Upper lobe of left lung (tissue), 6 donors: ENCODE measurements at places on chromosomes 4 and X. TPM values are rescaled to one million over a fixed set of nuclear protein-coding genes. Genes with fewer than 3 reads are reported as not detected.

Gene AKAP14
- 1.4 TPM for total RNA-seq

Gene SSR4
- 168 TPM for total RNA-seq

- H3K27me3 ChIP-seq, result no peaks in the 10 kb centered on the region
- no peak overlapping the region for H3K4me3 ChIP-seq
- peaks cover 4% of the 10 kb centered on the region for H3K4me1 ChIP-seq
- no peak overlapping the region for H3K27ac ChIP-seq
- no peak for DNase-seq
- no peaks in the 10 kb centered on the region for H3K36me3 ChIP-seq
Observed at GRCh38 chr4:123235431-123235830, 161.2 kb upstream of the SPRY1 start.

DNA sequence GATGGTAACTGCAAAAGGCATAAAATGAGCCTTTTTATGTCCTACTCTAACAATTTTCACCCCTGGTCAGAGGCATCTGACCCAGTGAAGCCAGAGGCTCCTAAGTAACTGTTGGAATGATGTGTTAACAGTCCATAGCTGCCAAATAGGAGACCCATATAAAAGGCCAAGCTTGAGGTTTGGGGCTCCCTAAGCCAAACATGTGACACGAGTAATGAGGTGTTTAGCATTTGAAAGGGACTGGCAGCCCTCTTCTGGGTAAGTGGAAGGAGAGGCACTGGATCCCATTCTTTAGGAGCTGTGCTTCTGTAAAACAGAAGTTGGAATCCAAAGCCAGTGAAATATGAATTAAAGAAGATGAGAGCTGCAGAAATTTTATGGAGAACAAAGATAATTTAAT is 100.6 kb upstream of the PNPLA4 start:
- H3K4me1 ChIP-seq, result no peaks in the 10 kb centered on the region
- H3K4me3 ChIP-seq, result no peak overlapping the region
- DNase-seq, result no peak
- H3K27ac ChIP-seq, result no peak overlapping the region
- H3K36me3 ChIP-seq, result no peaks in the 10 kb centered on the region

- no peaks in the 10 kb centered on the region for H3K27me3 ChIP-seq
- H3K27ac ChIP-seq, result no peak overlapping the region
- H3K4me3 ChIP-seq, result no peak overlapping the region
- DNase-seq, result no peak
- H3K36me3 ChIP-seq, result no peaks in the 10 kb centered on the region
Observed at GRCh38 chrX:135557344-135557743, 36.9 kb downstream of the INTS6L start.

DNA sequence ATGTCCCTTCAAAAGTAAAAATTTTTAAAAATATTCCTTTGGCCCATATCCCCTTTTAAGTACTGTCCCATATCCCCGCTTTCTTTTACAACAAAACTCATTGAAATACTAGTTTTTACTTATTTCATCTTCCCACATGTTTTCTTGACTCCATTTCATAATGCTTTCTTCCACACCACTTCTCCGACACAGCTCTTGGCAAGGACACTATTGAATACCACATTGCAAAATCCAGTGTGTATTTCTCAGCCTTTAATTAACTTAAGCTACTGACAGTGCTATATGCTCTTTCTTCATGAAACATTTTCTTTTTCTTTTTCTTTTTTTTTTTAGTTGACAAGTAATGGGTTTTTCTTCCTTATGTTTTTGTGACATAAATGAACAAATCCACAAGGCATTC is 28.8 kb downstream of the PRDM8 start:
- no peaks in the 10 kb centered on the region for H3K27me3 ChIP-seq
- H3K27ac ChIP-seq, result no peak overlapping the region
- DNase-seq, result no peak
- no peak overlapping the region for H3K4me3 ChIP-seq

Gene NUP62CL
- total RNA-seq, result 1.6 TPM

DNA sequence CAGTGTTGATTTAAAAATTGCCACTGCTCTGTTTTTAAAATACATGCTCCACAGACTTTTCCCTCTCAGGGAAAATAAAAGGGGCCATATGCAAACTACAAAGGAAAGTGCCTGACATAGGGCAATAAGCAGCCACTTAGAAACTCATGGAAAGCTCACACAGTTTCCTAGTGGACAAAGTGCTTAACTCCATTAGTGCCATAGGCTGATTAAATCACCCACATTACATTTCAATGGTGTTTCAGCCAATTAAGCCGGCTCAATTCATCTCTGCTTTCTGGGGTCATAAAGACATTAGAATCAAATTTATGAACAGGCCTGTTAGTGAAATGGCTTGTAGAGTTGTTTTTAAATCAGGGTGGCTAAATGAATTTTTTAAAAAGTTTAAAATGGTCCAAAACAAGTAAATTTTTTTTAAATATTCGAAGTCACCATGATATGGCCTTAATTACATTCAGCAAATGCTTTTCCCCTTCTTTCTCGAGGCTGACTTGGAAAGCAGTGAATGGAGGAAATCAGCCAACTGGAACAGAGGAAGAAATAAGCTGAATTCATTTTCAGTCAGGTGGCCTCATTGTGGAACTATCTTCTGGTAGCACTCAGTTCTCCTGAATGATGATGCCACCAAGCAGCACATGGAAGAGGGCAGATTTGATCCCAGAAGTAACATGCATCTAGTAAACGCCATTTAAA is 2305.1 kb upstream of the AGA start:
- no peaks in the 10 kb centered on the region for H3K36me3 ChIP-seq
- DNase-seq, result no peak
- H3K4me3 ChIP-seq, result no peak overlapping the region
- no peaks in the 10 kb centered on the region for H3K27me3 ChIP-seq
- no peaks in the 10 kb centered on the region for H3K4me1 ChIP-seq
- no peak overlapping the region for H3K27ac ChIP-seq

DNA sequence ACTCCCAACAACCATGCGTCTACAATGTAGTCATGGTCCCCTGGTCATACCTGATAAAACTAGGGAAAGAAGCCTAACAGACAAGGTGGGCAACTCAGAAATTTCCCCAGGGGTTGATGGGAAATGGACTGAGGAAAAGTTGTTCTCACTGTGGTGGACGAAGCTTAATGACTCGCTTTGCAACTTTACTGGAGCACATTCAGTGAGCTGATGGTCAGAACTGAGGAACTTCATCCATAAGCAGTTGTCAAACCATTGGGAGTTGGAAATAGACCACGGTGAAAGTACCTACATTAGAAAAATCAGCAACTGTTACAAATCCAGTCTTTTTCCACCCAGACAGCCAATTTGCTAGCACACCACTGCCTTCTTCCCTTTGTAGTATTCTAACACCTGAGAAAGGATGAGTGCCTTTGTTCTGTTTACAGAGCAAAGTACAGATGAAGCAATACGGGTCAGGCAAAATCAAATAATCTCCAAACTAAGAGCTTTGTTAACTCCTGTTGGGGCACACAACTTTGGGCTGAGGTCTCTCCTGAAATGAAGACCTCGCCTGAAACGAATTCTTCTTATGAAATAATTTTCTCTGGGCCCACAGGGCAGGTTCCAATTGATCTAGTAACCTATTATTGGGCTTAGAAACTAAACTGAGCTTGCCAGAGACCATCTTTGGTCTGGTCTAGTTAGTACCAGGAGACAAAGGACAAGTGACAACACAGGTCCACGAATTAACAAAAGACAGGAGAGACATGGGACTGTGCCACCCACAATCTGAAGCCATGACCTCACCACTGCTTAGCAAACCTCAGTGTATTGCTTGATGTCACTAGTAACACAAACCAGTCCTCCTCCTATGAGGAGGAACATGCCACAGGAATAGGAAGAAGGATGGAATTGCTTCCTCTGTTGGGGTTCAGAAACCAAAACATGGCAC is 58.9 kb upstream of the NFKB1 start:
- DNase-seq, result no peak
- no peaks in the 10 kb centered on the region for H3K36me3 ChIP-seq
- H3K4me3 ChIP-seq, result no peak overlapping the region
- H3K27ac ChIP-seq, result no peak overlapping the region
- no peaks in the 10 kb centered on the region for H3K27me3 ChIP-seq
- H3K4me1 ChIP-seq, result peaks cover 12% of the 10 kb centered on the region

GRCh38 chr4:80097400-80098177 is 24.6 kb upstream of the ANTXR2 start:
- no peak overlapping the region for H3K27ac ChIP-seq
- H3K4me1 ChIP-seq, result peaks cover 2% of the 10 kb centered on the region
- no peaks in the 10 kb centered on the region for H3K27me3 ChIP-seq
- DNase-seq, result no peak
- H3K36me3 ChIP-seq, result no peaks in the 10 kb centered on the region
